ENCODE measurements at places on chromosomes 5 and 9.

DNA sequence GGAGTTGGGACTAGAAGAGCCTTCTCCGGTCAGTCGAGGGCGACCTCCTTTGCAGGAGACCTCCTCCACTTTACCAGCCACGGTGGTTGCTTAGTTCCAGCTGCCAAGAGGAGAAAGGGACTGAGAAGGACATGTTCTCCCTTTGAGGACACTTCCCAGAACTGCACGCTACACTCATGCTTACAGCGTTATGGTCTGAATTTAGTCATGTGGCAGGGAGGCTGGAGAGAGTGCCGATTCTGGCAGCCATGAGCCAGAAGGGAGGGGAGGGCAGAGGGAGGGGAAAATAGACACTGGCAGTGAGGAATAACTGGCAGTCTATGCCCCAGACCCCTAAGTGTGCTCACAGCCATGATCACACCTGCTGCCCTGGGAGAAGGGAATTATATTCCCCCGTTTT lies 47.8 kb downstream of the TSPAN17 start:
- no peak for DNase-seq

- DNase-seq = no peak
Observed at GRCh38 chr9:120845255-120845654, 2.5 kb upstream of the PSMD5 start.

- DNase-seq = no peak
Observed at GRCh38 chr9:109349421-109349846, 28.6 kb upstream of the EPB41L4B start.

DNA sequence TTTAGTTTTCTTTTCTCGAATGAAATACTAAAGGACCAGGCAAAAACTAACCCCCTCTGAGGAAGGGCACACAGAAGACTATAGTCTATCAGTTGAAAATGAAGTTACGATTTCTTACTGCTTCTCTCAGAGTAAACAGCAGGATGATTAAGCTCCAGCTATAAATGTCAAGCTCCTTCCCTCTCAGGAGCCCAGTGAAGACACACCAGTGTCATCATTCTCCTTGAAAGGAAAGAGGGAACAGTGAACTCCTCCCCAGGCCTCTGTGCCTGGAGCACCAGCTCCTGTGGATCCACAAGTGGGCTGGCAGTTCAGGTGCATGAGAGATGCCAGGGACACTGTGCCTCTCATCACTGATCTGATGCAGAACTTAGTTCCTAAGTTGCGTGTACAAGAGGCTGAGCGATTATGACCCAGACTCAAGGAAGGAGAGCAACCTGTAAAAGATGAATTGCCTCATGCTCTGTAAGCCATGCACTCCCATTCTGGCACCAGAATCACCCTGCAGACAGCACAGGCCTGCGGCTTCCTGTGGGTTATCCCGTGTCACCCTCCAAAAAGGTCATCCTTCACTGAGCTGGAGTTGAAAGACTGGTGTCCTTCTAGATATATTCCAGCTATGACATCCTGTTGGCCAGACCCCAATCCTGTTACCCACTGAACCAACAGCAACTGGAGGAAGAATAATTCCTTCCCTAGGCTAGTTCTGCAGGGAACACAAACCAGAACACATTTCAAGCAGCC lies 394.0 kb downstream of the SEMA5A start:
- DNase-seq = no peak

GRCh38 chr5:151146061-151146460 lies 11.5 kb downstream of the ANXA6 start:
- DNase-seq = no peak

DNA sequence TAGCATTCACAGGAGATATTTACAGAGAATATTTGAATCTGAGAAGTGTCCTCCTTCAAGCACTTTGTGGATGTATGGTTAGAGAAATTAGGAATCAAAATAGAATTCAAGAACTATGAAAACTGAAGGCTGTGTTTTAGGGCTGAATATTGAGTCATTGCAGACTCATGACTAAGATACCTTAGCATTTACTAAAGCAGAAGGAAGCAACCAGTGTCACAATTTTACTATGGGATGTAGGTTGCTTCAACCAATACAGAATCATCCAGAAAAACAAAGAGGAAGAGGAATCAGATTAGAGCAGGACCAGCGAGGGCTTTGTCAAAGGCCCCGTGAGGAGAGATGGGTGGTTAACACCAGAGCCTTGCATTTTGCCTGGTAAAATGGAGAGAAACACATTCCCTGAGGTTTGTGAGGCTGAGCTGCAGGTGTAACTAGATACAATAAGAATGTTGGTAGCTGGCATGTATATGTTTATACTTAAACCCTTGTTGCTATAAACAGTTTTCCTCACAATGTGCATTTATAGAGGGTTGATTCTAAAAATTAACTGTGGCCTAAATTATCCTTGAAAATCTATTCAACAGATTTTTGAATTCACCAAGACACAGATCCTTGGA lies 518.1 kb downstream of the AGTPBP1 start:
- no peak for DNase-seq

- no peak for DNase-seq
Observed at GRCh38 chr9:127446713-127447415, 4.3 kb downstream of the RPL12 start.

All from cerebellar nuclear complex (tissue), 1 donor.